ENCODE measurements at places on chromosomes 4 and X. TPM values are rescaled to one million over a fixed set of nuclear protein-coding genes. Genes with fewer than 3 reads are reported as not detected.

DNA sequence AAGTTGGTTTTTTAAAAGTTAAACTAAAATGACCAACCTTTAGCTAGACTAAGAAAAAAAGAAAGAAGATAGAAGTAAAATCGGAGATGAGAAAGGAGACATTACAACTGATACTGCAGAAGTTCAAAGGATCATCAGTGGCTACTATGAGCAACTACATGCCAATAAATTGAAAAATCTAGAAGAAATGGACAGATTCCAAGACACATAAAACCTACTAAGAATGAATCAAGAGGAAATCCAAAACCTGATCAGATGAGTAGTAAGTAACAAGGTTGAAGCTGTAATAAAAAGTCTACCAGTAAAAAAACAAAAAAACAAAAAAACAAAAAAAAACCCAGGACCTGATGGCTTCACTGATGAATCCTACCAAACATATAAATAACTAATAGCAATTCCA lies 16.1 kb downstream of the IQCM start:
- DNase-seq = no peak

- DNase-seq = no peak
Observed at GRCh38 chrX:53261355-53261972, 19.9 kb downstream of the IQSEC2 start.

GRCh38 chr4:55216863-55217635 lies 91.7 kb upstream of the KDR start:
- DNase-seq = no peak

- no peak for DNase-seq
Observed at GRCh38 chr4:184590196-184590595, 59.1 kb downstream of the CASP3 start.

Gene USP9X
- polyA plus RNA-seq = 67.9 TPM

DNA sequence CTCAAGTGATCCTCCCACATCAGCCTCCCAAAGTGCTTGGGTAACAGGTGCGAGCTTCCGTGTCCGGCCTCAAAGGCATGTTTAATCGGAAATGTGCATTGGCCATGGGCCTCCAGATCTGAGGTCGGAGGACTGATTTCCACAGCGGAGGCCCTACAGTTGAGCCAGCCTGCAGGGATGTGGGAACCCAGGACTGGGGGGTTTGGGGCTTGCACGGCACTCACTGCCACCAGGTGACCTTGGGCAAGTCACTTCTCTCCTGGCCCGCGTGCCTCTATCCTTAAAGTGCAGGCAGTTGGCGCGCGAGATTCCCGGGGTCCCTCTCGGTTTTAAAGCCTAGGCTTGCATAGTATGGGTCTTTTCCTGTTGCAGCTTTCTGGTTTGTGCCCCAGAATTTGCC lies 18.3 kb upstream of the WFS1 start:
- no peak for DNase-seq

DNA sequence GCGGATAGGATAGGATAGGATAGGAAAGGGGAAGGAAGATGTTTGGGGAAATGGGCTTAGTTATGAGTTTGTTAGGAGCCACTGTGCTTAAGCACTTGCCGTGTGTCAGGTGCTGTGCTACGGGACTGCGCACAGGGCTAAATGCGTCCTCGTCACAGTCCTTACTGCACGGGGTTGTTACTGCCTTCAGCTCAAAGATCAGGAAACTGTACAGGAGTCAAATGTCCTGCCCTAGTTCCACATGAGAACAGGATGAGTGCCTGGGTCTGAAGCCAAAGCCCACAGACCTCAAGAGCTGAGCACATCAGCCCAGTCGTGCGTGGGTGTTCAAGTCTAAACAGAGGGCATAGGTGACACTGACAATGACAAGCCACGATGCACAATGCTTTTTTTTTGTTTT lies 15.0 kb downstream of the ACSL1 start:
- no peak for DNase-seq

DNA sequence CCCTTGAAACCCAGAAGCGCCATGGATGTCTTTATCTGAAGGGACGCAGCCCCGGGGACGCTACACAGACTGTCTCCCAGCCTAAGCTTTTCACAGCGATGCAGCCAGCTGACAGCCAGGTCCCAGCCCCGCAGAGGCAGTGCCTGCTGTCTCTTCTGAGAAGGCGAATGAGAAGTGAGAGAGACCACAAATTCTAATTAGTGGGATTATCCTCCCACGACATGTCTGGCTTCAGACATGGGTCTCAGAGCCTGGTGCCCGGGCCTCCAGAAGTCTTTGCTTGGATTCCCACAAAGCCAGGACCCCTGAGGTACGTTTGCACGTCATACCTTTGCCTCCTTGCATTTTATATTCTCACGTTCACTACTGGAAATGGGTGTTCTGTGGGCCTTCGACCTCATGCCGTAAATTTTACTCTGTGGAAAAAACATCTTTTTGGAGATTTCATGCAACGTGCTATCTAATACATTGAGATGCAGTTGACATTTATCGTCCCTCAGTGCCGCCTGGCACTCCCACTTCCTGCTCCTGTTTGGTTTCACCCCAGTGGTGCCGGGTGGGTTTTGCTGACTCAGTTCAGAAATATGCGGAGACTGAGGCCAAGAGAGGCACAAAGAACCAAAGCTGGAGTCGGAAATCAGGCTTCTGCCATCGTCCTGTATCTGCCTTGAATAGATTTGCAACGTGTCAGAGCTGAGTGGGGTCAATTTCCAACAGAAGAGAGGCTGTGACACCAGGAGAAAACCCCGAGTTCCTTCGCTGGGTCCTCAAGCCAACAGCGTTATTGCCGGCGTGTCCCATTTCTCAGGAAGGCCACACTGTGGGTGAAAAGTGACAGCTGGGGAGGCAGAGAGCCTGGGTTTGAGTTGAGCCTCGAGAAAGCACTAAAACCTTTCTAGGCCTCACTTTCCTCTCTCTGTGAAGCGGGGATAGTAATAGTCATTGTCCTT lies 114.4 kb downstream of the STK32B start:
- DNase-seq = no peak

DNA sequence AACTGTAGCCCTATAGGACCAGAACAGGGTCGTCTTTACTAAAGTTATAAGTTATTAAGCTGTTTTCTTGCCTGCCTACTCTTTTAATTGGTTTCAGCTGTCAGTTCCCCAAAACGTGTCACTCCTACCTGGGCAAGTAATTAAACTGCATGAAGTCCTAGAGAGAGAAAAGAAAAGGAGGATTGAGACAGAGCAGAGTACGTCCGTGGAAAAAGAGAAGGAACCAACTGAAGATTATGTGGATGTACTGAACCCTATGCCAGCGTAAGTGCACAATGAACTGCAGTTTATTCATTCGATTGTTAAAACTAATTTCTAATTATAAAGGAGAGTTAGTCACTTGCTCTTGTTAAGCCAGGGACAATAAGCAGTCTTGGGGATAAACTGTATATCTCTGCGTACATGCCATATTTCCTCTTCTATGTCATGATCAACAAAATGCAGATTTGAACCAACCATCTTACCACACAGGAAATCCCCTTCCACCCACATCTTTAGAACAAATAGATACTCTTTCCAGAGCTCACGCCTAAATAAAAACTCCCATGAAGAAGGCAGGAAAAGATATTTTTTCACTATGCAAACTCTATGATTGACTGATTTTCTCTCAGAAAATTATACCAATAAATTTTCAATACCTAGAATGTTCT lies 22.8 kb downstream of the STAP1 start:
- no peak for DNase-seq

- no peak for DNase-seq
Observed at GRCh38 chr4:158777423-158778155, 8.8 kb downstream of the FNIP2 start.

Gene GPRASP1
- 15.4 TPM for polyA plus RNA-seq

- no peak for DNase-seq
Observed at GRCh38 chr4:46793036-46793435, 116.0 kb downstream of the COX7B2 start.

Gene C4orf33
- 13.0 TPM for polyA plus RNA-seq

DNA sequence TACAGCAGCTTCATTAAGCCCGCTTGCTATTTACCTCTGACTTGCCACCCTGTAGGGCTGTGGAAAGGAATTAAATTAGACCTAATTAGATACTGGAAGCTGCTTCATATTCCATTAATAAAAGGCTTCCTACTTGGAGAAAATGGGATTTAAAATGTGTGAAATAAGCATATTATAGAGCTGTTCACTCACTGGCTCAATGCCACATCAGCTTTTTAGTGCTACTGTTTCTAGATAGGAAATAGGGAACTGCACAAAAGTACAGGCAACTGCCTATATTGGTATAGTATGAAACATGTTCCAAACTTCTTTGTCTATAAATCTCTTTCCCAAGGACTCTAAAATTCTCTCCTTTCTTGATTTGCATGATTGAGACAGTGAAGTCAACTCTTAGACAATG lies 407.9 kb upstream of the AADAT start:
- DNase-seq = no peak

Gene SORCS2
- 7.0 TPM for polyA plus RNA-seq

Gene REPS2
- 18.4 TPM for polyA plus RNA-seq

GRCh38 chrX:22177950-22178515 lies 94.7 kb upstream of the CBLL2 start:
- DNase-seq = no peak

Gene CYTL1
- 8.5 TPM for polyA plus RNA-seq

- no peak for DNase-seq
Observed at GRCh38 chr4:48660347-48660746, 119.7 kb downstream of the FRYL start.

Gene CCSER1
- polyA plus RNA-seq = 21.2 TPM

Gene DGAT2L6
- not detected for polyA plus RNA-seq

GRCh38 chrX:115332832-115333231 lies 43.3 kb downstream of the LUZP4 start:
- no peak for DNase-seq

Gene SYP
- 1.7 TPM for polyA plus RNA-seq

GRCh38 chrX:6383917-6384316 lies 151.0 kb downstream of the VCX3A start:
- no peak for DNase-seq

Gene RS1
- polyA plus RNA-seq = 0.08 TPM

DNA sequence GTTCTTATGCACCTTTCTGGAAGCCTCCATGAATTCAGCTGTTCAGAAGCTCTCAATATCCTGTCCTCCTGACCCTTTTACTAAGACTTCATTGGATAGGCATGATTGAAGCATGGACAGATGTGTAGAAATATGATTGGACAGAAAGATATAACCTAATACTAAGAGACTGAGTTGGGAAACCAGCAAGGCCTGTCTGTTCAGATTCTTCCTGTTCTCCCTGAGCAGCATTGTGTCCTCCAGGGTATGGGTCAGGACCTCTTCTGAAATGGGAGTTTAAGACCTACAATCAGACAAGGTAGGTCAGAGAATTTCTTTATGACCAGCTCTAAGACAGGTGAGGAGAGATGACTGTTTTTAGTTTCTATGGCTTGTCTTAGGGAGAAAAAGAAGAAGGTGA lies 23.9 kb upstream of the MAGEA11 start:
- DNase-seq = no peak

Gene MXRA5
- polyA plus RNA-seq = 8.2 TPM

Gene GLOD5
- polyA plus RNA-seq = 1.1 TPM

DNA sequence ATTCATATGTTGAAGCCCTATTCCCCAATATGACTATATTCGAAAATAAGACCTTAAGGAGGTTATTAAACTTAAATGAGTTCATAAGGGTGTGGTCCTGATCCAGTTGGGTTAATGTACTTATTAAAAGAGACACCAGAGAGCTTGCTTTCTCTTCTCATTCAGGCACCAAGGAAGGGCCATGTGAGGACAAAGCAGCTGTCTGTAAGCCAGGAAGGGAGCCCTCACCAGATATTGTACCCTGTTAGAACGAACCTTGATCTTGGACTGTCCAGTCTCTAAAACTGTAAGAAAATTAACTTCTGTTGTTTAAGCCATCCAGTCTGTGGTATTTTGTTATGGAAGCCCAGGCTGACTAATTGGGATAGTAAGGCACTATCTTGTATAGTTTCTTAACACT lies 9.1 kb upstream of the YTHDC1 start:
- no peak for DNase-seq

- DNase-seq = no peak
Observed at GRCh38 chr4:169272265-169272886, 1.6 kb upstream of the SH3RF1 start.

- no peak for DNase-seq
Observed at GRCh38 chrX:95505721-95506120, 1178.9 kb upstream of the DIAPH2 start.

Gene SPP1
- polyA plus RNA-seq = 347 TPM

Gene RELL1
- polyA plus RNA-seq = 10.4 TPM

Gene KCTD8
- 4.0 TPM for polyA plus RNA-seq

GRCh38 chrX:123518791-123519190 lies 214.1 kb downstream of the THOC2 start:
- DNase-seq = no peak

GRCh38 chr4:148359769-148360168 lies 82.4 kb downstream of the NR3C2 start:
- no peak for DNase-seq

- DNase-seq = no peak
Observed at GRCh38 chr4:112748352-112748878, 111.5 kb downstream of the LARP7 start.

- DNase-seq = no peak
Observed at GRCh38 chr4:14749910-14750309, 252.4 kb upstream of the CPEB2 start.

- DNase-seq = no peak
Observed at GRCh38 chr4:74474345-74475090, 29.6 kb downstream of the AREG start.

Gene TREX2
- polyA plus RNA-seq = 0.24 TPM

Data from right renal cortex interstitium (tissue), 3 donors.